Hindlimb muscle (tissue), 1 donor: ENCODE measurements at places on chromosomes 5 and 9. TPM values are rescaled to one million over a fixed set of nuclear protein-coding genes. Genes with fewer than 3 reads are reported as not detected.

- DNase-seq = peak; percentile 3
These were observed 189.1 kb downstream of the RANBP17 start for GRCh38 chr5:171050916-171051315.

The C9 gene
- 0.34 TPM for polyA plus RNA-seq

GRCh38 chr5:43274435-43275114 lies 38.6 kb downstream of the HMGCS1 start:
- DNase-seq = no peak

DNA sequence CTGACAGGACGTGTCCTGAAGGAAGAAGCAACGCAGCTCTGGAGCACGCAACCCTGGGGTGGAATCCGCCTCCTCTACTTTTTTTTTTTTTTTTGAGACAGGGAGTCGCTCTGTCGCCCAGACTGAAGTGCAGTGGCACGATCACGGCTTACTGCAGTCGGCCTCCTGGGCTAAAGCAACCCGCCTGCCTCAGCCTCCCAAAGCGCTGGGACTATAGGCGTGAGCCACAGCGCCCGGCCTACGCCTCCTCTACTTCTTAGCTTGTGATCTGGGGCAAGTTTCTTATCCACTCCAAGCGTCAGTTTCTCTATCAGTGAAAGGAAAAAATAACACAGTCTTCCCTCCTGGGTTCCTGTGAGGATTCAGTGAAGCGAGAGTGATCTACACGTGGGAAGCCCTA lies 96.1 kb upstream of the RAPGEF1 start:
- DNase-seq = no peak

The TMOD1 gene
- 145 TPM for polyA plus RNA-seq

The MAMDC2 gene
- polyA plus RNA-seq = 5.4 TPM

- DNase-seq = no peak
These were observed 7.1 kb downstream of the RAPGEF1 start for GRCh38 chr9:131732636-131733289.

The ABO gene
- polyA plus RNA-seq = 4.5 TPM

- DNase-seq = no peak
These were observed 52.7 kb upstream of the ELL2 start for GRCh38 chr5:96014395-96014794.
